ENCODE measurements at places on chromosomes 12 and 14.

DNA sequence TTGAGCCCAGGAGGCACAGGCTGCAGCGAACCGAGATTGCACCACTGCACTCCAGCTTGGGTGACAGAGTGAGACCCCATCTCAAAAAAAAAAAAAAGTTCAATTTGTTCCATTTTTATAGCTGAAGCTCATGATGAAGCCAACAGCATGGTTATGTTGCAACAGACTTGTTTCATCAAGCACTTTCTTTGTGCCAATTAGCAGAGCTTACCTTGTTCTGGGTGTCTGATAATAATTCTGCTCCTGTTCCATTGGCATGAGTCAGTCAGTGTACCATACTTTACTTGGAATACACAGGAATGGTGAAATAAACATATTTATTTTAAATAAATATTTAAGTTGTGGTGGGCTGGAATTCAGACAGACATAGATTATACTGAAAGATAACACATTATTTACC, 100.8 kb upstream of the DAAM1 start:
- DNase-seq, result no peak

DNA sequence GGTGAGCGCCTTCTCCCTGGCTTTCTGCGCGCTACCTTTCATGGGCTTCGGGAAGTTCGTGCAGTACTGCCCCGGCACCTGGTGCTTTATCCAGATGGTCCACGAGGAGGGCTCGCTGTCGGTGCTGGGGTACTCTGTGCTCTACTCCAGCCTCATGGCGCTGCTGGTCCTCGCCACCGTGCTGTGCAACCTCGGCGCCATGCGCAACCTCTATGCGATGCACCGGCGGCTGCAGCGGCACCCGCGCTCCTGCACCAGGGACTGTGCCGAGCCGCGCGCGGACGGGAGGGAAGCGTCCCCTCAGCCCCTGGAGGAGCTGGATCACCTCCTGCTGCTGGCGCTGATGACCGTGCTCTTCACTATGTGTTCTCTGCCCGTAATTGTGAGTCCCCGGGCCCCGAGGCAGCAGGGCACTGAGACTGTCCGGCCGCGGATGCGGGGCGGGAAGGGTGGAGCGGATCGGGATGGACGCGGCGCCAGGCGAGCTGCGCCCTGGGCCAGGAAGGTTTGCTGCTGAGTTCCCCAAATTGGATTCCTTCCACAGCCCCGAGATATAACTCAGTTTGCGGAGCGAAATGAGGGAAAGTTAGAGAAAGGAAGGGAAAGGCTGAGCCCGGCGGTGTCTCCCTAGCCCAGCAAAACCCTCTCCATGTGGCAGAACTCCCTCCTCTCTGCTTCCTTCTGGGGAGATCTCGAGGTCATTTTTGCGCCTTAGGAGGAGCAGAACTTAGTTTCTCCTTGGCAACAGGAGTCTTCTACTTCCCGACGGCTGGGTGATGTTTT, 972 bp downstream of the PTGDR start:
- DNase-seq, result peak; percentile 41

GRCh38 chr12:27498149-27498548, 25.9 kb upstream of the PPFIBP1 start:
- no peak for DNase-seq

GRCh38 chr12:129844662-129845220, 59.1 kb downstream of the TMEM132D start:
- no peak for DNase-seq

GRCh38 chr12:53791735-53792326, 40.1 kb upstream of the CISTR start:
- peak; percentile 28 for DNase-seq

GRCh38 chr12:4024701-4025100, 151.5 kb upstream of the PARP11 start:
- DNase-seq, result no peak

DNA sequence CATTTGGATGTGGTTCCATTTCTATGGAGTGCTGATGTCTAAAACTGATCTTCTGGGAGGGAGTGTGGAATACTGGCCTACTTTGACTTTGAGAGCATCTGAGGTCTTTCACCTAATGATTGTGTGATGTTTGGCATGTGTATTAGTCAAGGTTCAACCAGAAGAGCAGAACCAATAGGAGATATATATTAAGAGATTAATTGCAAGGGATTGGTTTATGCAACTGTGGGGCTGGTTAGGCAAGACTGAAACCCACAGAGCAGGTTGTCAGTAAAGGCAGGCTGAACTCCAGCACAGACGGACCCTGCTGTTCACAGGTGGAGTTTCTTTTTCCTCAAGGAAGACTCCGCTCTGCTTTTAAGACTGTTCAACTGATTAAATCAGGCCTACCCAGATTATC, 11.6 kb downstream of the BMAL2 start:
- DNase-seq, result no peak

DNA sequence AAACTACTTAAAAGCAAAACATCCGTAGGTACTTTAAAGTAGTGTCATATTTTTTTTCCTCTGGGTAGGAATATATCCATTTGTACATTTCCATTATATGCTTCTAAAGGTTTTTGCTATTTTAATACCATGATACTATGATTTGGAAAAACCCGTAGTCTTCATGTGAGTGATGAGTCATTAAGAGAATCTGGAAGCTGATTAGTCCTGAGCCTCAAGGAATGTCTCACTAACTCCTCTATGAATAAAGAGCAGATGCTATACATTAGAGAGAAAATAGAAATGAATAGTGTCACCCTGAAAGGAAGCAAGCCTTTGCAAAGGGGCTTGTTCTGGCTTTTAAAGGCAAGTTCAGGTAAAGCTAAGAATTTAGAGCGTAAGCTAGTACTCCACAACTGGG, 432.1 kb downstream of the CCDC91 start:
- DNase-seq, result peak; percentile 75

DNA sequence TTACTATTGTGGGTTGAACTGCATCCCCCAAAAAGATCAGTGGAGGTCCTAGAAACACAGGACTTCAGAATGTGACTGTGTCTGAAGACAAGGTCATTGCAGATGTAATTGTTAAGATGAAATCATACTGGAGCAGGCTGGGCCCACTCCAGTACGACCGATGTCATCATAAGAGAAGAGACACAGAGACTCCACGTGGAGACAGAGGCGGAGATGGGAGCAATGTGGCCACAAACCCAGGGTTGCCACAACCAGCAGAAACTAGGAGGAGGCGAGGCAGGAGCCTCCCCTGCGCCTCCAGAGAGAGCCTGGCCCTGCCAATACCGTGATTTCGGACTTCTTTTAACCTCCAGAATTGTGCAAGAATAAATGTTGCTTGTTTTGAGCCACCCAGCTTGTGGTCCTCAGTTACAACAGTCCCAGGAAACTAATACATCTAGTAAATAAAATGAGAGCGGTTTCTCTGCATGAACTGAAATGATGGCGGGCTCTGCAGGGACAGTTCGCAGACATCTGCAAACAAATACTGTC, 25.7 kb upstream of the FZD10 start:
- DNase-seq, result no peak

DNA sequence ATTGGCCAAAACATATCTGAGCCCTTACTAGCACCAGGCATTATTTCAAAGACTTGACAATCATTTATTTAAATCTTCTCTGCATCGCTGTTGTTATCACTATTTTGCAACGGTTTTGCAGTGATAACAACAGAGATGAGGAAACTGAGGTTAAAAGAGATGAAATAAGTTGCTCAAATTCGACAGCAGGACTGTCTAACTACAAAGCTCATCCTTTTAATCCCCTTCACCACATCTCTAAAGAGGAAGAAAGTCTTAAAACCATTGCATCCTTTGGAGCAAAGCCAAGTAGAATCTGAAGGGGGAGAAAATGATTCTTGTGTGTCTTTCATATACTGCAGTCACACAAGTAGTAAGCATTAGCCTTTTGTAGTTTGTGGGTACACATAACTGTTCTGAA, 14.8 kb upstream of the ETNK1 start:
- DNase-seq, result no peak

GRCh38 chr12:3453206-3453989, 37.6 kb upstream of the PRMT8 start:
- no peak for DNase-seq

- DNase-seq, result no peak
Measured at GRCh38 chr14:38129705-38130104, 78.0 kb upstream of the SSTR1 start.

GRCh38 chr12:34398706-34399630, 376.7 kb downstream of the ALG10 start:
- no peak for DNase-seq

DNA sequence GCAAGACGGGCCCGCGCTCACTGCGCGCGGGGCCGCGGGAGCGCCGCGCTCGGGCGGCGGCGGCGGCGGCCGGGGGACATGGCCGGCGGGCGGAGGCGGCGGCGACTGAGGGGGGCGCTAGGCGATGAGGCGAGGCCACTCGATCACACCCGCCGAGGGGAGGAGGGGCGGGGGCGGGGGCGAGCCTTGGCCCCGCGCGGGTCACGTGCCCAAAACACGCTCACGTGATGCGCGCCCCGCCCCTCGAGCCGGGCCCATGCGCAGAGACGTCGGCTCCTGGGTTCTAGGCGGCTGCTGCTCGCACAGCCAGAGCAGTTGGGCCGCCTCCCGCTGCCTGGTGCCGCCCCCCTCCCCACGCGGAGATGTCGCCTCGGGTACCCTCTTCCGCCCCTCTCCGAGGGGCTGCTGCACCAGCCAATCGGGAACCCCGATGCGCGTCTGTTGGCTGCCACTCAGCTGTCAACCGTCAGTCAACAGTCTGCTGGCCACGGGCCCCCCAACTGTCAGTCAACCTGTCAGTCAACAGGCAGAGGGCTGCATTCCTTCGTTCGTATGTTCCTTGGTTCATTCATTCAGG, at the start of gene SPPL3:
Gene SPPL3 (minus strand): TSS at position 162 of the 577 bp plus-strand sequence. CDS start 491 bp downstream, outside the sequence.
- DNase-seq, result peak; percentile 68

DNA sequence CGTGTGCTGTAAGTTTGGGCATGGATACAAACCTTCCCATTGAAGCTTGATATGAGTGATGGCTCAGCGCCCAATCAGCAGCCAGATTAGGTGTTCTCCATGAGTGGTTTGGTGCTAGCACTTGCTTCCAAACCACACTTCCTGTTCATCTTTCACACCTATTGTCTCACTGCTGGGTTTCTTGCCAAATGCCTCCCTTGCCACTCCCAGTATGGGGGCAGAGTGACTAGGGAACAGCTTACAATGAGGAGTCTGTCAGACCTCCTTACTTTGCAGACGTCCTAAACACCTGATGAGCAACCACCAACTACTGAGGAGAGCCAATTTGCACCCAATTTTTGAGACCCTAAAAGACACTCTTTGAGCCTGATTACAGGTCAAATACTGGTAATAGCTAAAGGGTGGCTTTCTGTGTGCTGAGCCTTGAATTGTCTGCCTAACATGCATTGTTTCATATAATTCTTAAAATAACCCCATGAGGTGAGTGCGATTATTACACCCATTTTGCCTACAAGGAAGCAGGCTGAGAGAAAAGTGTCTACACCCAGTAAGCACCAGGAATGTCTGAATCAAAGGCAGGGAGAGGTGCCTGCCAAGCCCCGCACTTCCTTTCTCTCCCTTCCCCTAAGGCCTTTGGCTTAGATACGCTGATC, 48.4 kb upstream of the FOS start:
- DNase-seq, result peak; percentile 25

- no peak for DNase-seq
Measured at GRCh38 chr12:20372326-20373096, 4.2 kb downstream of the PDE3A start.

DNA sequence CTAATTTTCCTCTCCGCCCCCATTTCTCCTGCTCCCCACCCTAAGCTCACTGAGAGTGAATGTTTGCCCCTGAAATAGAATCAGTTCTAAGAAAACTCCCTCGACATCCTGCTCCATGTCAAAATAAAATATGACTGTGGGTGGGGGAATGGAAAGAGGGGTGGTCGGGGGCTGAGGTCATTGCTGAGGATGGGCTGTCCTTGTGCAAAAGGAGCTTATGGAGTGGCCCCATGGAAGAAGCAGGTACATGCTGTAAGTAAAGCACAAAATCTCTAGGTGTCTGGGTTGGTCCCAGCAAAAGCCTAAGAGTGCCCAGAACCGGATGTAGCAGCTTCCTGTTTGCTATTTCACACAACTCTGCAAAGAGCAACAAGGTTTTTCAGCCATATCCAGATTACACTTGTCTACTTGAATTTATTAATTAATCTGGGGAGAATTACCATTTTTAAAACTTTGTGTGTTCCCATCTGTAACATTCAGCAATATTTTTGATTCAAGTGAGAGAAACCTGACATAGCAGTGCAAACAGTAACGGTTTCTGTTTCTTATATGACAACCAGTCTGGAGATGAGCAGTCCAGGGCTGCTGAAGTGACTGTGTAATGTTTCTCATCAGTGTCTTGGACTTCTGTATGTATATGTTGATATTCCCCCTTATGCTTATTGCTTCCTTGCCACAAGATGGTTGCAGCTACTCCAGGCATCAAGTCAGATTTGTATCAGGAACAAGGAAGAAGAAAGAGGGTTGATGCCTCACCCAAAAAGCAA, 40.4 kb upstream of the GZMB start:
- no peak for DNase-seq
